ENCODE measurements at places on chromosomes 4 and X. TPM values are rescaled to one million over a fixed set of nuclear protein-coding genes. Genes with fewer than 3 reads are reported as not detected.

The KIF4A gene
- 3.5 TPM for total RNA-seq

The SUPT20HL2 gene
- 0.12 TPM for total RNA-seq

The GRID2 gene
- 0.81 TPM for total RNA-seq

The P2RY4 gene
- not detected for total RNA-seq

The DCX gene
- 0.53 TPM for total RNA-seq

The FNIP2 gene
- 45.1 TPM for total RNA-seq

DNA sequence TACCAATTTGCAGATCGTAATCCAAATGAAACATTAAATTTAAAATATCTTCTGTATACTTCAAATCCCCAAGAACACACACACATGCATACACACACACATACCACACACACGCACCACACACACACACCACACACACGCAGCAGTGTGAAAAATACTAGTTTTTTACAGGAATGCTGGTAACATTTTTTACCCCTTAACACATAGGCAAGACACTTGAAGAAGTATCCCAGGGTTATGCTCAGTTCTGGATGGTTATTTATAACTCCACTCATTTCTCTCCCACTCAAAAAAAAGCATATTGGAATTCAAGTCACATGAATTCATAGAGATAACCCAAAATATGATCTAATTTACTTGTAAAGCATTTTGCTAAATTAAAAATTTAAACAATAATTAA, 325.5 kb upstream of the SLC7A11 start:
- DNase-seq, result peak; percentile 18

- no peak for DNase-seq
Measured at GRCh38 chr4:147760176-147760575, 28.3 kb downstream of the ARHGAP10 start.

- DNase-seq, result peak; percentile 76
Measured at GRCh38 chr4:55372259-55372658, 23.5 kb upstream of the TMEM165 start.

DNA sequence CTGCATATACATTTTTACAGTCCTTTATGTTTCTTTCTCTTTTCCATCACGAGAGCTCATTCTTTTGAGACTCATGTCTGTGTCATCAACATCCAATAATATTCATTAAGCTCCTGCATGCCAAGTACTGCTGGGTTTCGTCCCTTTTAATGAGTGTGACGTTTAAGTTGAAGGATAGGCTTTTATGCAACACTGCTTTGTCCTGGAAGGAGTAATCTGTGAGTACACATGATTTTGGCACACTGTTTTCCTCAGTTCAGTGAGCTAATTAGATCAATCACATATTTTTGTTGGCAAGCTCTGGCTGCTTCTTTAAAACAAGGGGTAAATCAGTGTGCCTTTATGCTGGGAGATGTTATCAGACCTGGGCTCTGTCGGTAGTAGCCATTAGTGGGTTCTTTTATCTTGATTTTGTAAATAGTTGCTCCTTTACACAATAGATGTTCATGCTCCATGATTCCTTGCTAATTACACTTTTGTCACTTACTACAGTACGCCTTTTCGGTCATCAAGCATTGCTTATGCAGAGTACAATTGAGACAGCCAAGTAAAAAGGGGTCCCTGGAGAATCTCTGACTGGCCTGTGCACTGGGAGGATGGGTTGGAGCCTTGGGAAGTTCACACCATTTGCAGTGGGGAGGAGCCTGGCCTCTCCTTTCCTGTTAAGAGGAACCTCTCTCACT, 132.6 kb downstream of the FHIP1A start:
- DNase-seq, result peak; percentile 65

GRCh38 chr4:114922592-114922933, 190.9 kb downstream of the NDST4 start:
- no peak for DNase-seq

- DNase-seq, result peak; percentile 63
Measured at GRCh38 chr4:140330311-140330900, 43.0 kb upstream of the SCOC start.

DNA sequence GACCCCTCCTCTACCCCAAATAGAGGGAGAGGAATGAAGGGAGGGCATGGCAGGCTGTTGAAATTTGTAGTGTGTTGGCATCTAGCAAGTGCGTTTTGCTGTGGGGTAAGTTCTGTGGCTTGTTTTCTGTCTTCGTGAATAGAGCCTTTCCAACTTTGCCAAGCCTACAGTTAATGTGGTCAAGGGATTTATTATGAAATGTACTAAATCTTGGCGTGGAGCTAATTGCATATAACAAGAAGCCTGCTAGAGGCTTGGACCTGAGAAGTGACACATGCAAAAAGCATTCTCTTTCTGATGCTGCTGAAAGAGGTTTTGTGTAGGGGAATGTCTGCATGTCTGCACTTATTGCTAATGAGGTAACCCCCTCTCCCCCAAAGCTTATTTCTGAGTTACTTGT, 132.2 kb downstream of the BMPR1B start:
- DNase-seq, result no peak

- no peak for DNase-seq
Measured at GRCh38 chrX:13511241-13511943, 58.0 kb upstream of the EGFL6 start.

DNA sequence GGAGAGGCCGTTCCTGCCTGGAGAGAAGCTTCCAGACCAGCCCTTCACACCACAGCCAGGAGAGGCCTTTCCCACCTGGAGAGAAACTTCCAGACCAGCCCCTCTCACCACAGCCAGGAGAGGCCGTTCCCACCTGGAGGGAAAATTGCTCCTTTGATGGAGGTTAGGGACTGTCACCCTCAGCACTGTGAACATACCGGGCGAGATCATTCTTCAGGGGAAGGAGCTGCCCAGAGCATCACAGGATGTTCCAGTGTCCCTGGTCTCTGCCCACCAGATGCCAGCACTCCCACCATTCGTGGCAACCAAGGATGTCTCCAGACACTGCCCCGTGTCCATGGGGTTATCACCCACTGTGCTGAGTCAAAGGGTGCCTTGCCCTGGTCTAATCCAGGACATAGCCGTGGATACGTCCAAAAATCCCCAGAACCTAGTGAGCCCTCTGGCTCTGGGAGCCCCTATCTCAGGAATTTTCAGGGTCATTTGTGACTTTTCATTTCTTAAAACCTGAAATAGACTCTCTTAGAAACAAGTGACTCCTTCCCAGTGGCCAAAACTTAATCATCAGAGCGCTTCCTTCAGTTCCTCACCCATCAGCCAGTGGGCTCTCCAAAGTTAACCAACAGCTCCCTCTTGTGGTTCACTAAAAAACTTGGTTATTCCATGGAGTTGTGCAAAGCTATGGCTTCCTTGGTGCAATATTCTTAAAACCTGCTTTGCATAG, 80.2 kb downstream of the CRMP1 start:
- peak; percentile 84 for DNase-seq

- DNase-seq, result peak; percentile 9
Measured at GRCh38 chr4:98803251-98803650, 125.7 kb downstream of the EIF4E start.

DNA sequence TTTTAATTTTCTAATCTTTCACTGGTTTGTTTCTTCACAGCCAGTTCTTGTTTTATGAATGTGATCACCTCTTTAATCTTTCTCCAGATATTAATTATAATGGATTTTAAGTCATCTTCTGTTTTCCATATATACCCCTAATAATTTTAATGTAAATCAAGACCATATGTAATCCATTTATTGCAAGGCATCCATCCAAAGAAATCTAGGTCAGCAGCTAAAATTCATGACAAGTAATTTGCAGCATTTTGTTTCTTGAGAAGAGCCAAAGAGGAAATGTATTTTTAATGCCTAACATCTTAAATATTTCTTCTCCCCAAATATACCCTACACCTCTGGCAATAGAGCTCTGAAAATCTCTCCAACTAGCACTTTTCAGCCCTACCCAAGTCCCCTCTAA, 81.1 kb downstream of the SUPT20HL2 start:
- DNase-seq, result no peak
